Muscle of back (tissue), 13 donors: ENCODE measurements at places on chromosomes 6 and 20.

- peak; percentile 61 for DNase-seq
These were observed 41.8 kb downstream of the BMP7 start for GRCh38 chr20:57224641-57225138.

- no peak for DNase-seq
These were observed 672 bp downstream of the CARMIL1 start for GRCh38 chr6:25279748-25280343.

DNA sequence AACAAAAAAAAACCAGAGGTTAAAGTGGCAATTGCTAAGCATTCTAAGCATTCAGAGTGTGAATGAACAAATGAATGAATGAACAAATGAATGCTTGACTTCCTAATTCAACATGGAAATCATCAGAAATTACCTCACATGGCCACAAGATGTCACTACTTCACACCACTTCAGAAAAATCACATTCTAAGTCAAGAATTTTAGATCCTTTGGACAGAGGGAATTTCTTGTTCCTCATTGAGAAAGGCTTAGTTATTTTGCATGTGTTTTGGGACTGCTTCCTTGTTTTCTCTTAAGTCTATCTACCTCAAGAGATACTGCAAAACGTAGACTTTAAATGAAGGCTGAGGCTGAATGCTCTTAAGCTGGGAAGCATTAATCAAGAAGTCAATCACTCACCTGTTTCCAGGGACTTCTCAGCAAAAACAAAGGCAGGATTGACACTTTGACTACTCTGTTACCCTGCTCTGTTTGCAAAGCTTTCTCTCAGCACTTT lies 120.2 kb downstream of the MBOAT1 start:
- DNase-seq: peak; percentile 38

GRCh38 chr20:51413857-51414256 lies 128.7 kb downstream of the NFATC2 start:
- DNase-seq: no peak

DNA sequence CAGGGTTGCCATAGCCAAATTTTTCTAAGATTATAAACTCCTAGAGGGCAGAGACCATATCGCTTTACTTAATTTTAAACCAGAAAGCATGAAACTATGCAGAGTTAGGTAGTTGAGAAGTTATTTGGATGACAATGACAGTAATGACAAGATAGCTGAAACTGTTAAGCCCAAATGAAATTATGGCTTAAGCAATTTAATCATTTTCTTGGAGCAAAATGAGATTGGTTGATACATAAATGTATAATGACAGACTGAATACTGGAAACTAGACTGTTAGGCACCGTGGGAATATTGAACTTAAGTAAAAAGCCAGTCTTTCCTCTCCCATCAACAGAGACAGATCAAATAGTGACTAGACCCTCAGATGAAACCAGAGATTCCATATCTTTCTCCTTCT lies 670.3 kb upstream of the NRSN1 start:
- DNase-seq: no peak

DNA sequence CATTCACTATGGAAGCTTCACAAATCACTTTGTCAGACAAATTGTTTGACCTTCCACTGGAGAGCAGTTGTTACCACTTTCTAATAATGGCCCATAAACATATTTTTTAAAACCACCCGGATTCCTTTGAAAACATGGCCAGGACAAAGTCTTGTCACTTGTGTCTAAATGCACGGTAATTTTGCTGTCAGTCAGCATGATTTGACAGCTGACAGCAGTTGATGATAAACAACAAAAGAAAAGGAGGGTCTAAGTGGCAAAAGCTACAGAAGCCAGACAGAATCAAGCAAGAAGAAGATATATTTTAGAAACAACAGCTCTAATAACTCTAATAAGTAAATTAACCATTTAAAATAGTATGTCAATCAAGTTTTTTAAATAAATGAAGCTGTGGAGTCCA lies 27.7 kb upstream of the CARMIL1 start:
- no peak for DNase-seq

DNA sequence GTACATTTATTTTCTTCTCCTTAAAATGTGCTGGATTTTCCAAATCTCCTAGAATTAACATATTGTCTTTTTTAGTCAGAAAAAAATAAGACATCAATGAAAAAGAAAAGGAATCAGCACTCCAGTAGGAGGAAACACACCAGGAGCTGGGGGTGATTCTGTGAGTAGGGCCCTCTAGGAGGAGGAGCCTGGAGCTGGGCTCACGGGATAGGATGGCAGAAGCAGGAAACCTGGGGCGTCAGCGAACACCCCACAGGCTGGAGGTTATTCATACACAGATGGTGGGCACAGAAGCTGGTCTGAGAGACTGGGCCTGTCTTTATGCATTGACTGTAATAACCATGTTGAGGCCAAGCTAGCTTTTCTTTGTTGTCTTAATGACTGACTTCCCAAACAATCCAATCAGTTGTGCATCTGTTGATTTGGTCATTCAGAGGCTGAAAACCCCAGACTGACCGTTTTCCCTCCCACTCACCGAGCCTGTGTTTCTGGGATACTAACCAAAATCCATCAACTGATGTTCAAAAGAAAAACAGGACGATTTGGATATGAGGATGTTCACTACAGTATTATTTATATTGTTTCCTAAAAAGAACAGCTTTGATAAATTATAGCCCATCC lies 53.1 kb downstream of the CPNE5 start:
- DNase-seq: no peak

GRCh38 chr6:137923866-137924653 lies 57.0 kb downstream of the TNFAIP3 start:
- DNase-seq: no peak
